ENCODE measurements at places on chromosomes 4 and X.

DNA sequence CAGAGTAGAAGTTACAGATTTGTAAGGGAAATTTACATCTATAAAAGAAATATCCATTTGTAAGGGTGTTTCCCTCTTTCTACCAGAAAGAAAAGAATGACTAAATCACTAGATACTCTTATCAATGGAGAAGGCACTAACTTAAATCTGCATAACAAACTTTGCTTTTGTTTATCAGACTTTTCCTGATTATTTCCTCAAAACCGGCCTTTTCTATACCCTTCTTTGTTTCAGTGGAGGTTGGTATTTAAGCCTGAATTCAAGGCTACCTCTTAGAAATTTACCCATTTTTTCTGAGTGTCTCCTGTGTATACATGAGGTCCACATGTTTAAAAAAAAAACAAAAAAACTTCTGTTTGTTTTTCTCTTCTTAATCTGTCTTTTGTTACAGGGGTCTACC lies 80.4 kb upstream of the GRPR start:
- no peak for DNase-seq
- H3K27me3 ChIP-seq, result no peaks in the 10 kb centered on the region
- H3K4me3 ChIP-seq, result no peak overlapping the region

- no peaks in the 10 kb centered on the region for H3K36me3 ChIP-seq
- no peak overlapping the region for H3K4me3 ChIP-seq
- H3K27me3 ChIP-seq, result no peaks in the 10 kb centered on the region
- DNase-seq, result no peak
- no peak overlapping the region for H3K27ac ChIP-seq
Measured at GRCh38 chrX:13317366-13317765, 2.5 kb downstream of the ATXN3L start.

GRCh38 chrX:129099207-129099606 lies 424.1 kb downstream of the SMARCA1 start:
- no peaks in the 10 kb centered on the region for H3K36me3 ChIP-seq
- H3K4me1 ChIP-seq, result no peaks in the 10 kb centered on the region
- H3K27ac ChIP-seq, result no peak overlapping the region

GRCh38 chr4:14269824-14270223 lies 642.3 kb upstream of the BOD1L1 start:
- no peaks in the 10 kb centered on the region for H3K4me1 ChIP-seq
- no peaks in the 10 kb centered on the region for H3K36me3 ChIP-seq
- no peak overlapping the region for H3K27ac ChIP-seq
- no peak for DNase-seq

DNA sequence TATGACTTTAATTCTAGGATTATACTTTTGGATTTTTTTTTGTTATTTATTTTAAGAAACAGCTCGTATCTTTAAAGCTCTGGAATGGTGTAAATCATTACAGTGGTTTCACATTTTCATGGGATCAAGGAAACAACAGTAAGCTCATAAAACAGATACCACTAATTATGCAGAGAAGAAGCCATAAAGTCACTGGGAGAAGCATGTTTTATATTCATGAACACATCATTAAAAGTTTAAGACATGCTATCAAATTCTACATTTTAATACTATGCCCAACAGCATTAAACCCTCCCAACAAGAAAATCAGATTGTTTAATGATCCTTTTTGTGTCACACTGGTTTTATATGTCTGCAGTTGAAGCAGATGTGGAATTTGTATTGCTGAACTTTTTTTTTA lies 149.9 kb downstream of the FBXO8 start:
- no peaks in the 10 kb centered on the region for H3K27me3 ChIP-seq
- H3K27ac ChIP-seq, result no peak overlapping the region
- no peaks in the 10 kb centered on the region for H3K4me1 ChIP-seq
- H3K4me3 ChIP-seq, result no peak overlapping the region
